ENCODE measurements at places on chromosomes 5 and 9.

GRCh38 chr9:117234103-117234502 lies 180.8 kb downstream of the ASTN2 start:
- no peak for DNase-seq

DNA sequence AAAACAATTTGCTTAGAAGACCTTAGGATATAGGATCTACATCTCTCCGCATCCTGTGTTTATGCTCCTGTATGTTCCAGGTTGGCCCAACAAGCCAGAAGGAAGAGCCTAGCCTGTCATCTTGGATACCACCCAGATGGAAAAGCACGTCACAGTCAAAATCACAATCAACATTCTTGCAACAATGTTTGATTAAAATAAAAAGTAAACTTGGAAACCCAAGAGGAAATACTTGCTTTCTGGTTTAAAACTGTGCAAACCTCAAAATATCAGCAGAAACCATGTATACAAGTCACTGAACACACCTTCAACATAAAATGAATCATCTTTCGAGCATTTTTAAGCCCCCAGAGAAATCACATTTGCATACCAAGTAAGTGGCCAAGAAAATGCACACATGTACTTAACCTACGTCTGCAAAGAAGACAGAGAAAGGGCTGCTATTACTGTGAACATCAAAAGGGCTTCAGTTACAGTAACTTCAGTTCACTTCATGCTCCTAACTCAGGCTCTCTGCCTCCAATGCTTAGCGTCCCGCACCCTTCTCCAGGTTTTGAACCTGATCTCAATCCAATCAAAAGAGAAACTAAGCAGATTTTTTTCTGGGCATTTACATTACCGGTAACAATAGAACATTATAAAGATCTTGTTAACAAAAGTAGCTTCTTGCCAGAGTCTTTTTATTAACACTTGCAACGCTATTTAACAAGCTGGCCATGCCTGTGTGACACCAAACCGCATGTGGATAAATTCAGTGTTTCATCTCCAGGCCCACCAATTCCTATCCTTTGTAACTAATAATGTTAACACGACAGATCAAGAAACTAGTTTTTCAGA lies 1.3 kb downstream of the ENC1 start:
- DNase-seq, result no peak

- no peak for DNase-seq
Measured at GRCh38 chr5:542319-543311, 18.4 kb upstream of the SLC9A3 start.

DNA sequence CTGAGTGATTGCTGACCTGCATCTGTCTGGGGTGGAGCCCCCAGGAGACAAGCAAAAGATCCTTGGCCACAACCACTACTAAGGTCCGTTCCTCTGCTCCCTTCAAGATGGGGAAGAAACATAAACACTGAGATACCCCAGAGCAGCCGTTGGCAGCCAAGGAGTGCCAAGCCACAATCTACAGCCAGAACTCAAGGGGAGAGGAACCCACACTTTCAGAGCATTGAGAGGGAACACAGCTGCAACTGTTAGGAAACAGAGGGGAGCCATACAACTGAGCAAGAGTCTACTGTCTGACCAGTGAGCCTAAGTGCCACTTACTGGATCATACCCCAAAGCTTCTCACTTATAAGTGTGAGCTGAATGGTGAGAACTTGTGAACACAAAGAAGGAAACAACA lies 44.6 kb upstream of the ADRB2 start:
- DNase-seq, result no peak

DNA sequence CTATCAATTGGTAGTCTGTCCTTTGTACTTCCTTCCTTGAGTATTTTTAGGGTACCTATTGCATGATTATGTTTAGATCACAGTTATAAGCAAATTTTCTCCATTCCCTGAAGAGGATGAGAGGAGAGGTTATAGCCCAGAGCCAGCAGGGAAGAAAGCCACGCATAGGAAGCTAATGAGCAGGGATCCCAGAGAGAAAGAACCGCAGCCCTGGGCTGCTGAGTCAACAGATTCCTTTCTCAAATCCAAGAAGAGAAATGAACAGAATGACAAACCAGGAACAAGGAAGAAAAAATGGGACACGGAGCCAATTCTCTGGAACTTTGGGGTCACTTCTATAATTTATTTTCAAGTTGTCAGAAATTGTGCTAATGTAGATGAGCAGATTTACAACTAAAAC lies 284.5 kb downstream of the RFX3 start:
- peak; percentile 14 for DNase-seq

- DNase-seq, result no peak
Measured at GRCh38 chr9:29648601-29649000, 2075.3 kb upstream of the C9orf72 start.

- DNase-seq, result no peak
Measured at GRCh38 chr9:87885484-87886189, 3.0 kb downstream of the SPATA31E1 start.

DNA sequence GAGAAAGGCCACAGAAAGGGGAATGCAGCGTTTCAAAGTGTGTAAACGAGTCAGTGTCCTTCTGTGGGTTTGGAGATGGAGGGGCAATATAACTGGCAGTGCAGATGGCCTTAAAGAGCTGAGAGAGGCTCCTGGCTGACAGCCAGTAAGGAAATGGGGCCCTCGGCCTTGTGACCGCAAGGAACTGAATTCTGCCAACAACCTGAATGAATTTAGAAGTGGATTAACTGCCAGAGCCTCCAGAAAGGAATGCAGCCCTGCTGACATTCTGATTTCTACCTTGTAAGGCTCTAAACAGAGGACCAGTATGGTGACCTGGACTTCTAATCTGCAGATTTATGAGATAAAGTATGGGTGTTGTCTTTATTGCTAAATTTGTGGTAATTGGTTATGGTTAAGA lies 17.5 kb upstream of the NREP start:
- peak; percentile 17 for DNase-seq

GRCh38 chr9:122453677-122454135 lies 24.0 kb downstream of the OR1J1 start:
- DNase-seq, result no peak

GRCh38 chr5:169656125-169656901 lies 19.2 kb downstream of the DOCK2 start:
- DNase-seq, result no peak

DNA sequence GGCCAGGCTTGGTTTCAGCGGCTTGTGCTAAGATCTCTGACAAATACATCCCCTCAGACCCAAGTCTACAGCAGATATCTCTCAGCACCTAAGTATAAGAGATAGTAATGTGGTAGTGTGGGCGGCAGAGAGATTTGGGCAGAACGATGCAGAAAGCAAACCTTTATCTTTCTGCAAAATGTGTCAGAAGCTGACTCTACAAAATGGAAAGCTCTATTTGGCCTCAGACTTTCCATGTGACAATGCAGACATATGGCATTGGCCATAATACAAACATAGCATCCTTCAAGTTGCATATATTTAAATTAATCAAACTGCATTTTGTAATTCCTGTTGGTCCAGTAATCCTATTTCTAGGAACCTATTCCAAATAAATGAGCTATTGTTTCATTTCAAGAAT lies 102.5 kb upstream of the RAI14 start:
- DNase-seq, result no peak

GRCh38 chr5:151182976-151183375 lies 25.4 kb upstream of the ANXA6 start:
- DNase-seq, result no peak

DNA sequence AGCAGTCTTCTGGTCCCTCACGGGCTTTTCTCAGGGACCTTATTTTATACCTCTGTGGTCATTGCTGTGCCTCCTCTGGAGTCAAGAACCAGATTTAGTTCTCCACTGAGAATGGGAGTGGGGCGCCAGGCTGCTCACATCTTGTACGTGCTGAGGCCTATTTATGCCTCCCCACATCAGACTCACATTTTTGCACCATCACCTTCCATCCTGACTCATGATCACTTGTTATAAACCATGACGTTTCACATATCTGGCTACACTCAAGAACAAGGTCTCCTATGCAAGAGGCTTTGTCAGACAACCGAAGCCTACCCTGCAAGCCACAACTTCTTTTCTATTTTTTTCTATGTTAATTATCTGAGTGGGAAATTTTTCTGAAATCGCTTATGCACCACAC lies 10.7 kb downstream of the PRUNE2 start:
- no peak for DNase-seq

DNA sequence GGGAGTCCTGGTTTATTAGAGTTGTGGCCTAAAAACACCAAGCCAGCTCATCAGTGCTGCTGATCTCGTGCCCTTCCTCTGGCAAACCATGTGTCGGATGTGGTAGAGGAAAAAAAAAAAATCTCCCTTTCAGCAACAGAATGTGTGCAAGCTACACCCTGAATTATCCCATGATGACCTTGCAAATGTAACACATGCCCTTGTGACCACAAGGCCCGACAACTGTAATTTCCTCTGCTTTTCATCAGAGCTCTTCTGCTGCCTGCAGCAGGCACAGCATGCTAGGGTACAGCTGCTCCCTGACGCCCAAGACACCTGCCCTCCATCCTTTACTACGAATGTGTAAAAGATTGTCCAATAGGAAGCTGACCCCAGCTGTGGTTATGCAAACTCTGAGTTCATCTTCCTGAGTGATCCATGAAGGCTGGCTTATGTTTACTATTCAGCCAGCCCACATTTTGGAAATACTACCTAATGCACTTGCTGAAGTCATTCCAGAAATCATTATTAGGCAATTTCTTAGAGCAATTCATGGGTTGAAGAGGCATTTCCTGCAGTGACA lies 14.6 kb upstream of the BNC2 start:
- DNase-seq, result no peak

DNA sequence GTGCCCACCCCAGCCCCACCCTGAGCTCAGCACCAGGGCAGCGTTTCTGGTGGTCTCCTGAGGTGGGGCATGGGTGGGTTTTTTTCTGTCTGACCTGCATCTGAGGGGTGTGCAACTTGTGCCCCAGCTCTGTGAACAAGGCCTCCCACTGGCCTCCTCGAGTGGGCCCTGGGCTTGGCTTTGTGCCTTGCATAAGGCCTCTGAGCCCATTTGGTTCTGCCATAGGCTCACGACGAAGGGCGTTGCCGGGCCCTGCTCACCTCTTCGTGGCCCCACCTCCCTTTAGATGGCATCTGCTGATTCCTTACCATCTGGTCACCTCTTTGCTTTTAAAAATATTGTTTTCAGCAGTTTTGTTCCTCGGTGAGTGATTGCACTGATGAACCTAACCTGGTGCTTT lies 127.1 kb upstream of the COL5A1 start:
- no peak for DNase-seq

- DNase-seq, result no peak
Measured at GRCh38 chr9:106634183-106634582, 228.8 kb upstream of the ZNF462 start.

- DNase-seq, result no peak
Measured at GRCh38 chr5:92369587-92369986, 986.5 kb upstream of the ARRDC3 start.

DNA sequence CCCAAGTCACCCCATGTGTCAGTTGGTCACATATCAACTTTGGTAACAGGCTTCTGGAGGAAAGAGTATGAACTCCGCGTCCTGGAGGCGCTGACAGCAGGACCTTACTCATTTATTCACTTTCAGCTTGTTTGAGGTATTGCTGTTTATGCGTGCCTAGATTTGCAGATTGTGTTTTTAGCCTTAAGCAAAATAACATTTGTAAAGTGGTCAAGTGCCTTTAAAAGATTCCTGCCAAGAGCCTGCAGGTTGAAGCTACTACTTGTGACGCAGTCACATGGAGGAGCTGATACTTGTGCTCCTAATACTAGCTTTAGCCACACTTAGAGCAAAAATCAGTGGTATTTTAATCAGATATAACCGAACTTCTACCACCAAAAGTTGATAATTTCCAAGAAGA lies 351.3 kb downstream of the ADGRV1 start:
- no peak for DNase-seq

DNA sequence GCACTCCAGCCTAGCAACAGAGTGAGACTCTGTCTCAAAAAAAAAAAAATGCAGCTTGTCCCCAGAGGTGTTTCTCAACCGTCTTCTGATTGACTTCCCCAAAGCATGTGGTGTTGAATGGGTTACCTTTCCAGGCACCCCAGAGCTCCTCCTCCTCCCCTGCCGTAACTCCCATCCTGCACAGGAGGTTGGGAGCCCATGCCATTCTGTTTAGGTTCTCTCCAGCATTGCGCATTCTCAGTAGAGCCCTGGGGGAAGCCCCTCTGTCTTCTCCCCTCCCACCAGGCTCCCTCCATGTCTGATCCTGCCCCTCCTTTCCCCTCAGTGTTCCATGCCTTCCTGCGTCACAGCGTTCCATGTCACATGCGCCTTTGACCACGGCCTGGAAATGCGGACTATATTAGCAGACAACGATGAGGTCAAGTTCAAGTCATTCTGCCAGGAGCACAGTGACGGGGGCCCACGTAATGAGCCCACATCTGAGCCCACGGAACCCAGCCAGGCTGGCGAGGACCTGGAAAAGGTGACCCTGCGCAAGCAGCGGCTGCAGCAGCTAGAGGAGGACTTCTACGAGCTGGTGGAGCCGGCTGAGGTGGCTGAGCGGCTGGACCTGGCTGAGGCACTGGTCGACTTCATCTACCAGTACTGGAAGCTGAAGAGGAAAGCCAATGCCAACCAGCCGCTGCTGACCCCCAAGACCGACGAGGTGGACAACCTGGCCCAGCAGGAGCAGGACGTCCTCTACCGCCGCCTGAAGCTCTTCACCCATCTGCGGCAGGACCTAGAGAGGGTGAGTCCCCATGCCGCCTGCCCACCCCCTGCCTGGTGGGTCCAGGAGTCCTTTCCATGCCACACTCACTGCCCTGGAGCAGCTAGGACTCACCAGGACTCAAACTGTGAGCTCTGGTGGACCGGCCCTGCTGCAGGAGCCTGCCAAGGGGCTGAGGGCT lies 40.6 kb downstream of the JADE2 start:
- no peak for DNase-seq

GRCh38 chr9:130092910-130093309 lies 39.2 kb downstream of the GPR107 start:
- no peak for DNase-seq

DNA sequence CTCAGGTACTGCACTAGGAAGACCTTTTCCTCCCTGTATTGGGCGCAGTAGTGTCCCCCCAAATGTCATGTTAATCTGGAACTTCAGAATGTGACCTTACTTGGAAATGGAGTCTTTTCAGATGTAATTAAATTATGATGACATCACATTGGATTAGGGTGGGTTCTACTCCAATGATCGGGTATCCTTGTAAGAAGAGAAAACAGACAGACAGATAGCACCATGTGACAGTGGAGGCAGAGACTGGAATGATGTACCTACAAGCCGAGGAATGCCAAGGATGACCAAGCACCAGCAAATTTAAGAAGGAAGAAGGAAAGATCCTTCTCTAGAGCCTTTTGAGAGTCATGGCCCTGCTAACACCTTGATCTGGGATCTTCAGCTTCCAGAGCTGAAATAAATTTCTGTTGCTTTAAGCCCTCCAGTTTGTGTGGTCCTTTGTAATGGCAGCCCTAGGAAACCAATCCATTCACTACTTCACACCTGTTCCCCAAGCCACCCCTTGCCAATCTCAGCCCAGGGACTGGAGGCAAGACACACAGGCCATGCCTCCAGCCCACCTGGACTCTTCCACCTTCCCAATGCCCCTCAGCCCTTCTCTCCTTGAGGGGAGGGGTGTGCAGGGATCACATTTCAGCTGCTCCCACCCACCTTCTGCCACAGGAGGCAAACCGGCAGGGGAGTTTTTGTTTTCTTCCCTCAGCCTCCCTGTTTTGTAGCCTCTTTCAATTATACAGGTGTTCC lies 1.6 kb downstream of the CCNJL start:
- no peak for DNase-seq

GRCh38 chr9:7228726-7229125 lies 471.0 kb downstream of the KDM4C start:
- DNase-seq, result no peak

All from midbrain (tissue), 1 donor.